Stomach (tissue), 19 donors: ENCODE measurements at places on chromosomes 12 and 14. TPM values are rescaled to one million over a fixed set of nuclear protein-coding genes. Genes with fewer than 3 reads are reported as not detected.

NPFF gene
- not detected for total RNA-seq

CLEC4C gene
- total RNA-seq = not detected

CPNE8 gene
- 20.0 TPM for total RNA-seq

DNAI7 gene
- 0.37 TPM for total RNA-seq

BEGAIN gene
- 1.1 TPM for total RNA-seq

KRT6C gene
- not detected for total RNA-seq

PAX9 gene
- not detected for total RNA-seq

NOP9 gene
- 5.4 TPM for total RNA-seq

CPNE6 gene
- total RNA-seq = not detected

SOAT2 gene
- total RNA-seq = 0.92 TPM

OR4N2 gene
- total RNA-seq = not detected

HSPB8 gene
- total RNA-seq = 17.3 TPM

MUCL1 gene
- total RNA-seq = not detected

INHBC gene
- total RNA-seq = not detected

KRT74 gene
- not detected for total RNA-seq

RAB2B gene
- total RNA-seq = 36.6 TPM

SIX4 gene
- 5.8 TPM for total RNA-seq

NINJ2 gene
- not detected for total RNA-seq

SLCO1C1 gene
- total RNA-seq = not detected
